T-helper 2 cell (primary cell): ENCODE measurements at places on chromosomes 1 and 21.

GRCh38 chr1:115314092-115314491, 24.0 kb downstream of the NGF start:
- no peak for DNase-seq

- DNase-seq = no peak
These were observed 96.6 kb downstream of the KCNK1 start for GRCh38 chr1:233710507-233710906.

DNA sequence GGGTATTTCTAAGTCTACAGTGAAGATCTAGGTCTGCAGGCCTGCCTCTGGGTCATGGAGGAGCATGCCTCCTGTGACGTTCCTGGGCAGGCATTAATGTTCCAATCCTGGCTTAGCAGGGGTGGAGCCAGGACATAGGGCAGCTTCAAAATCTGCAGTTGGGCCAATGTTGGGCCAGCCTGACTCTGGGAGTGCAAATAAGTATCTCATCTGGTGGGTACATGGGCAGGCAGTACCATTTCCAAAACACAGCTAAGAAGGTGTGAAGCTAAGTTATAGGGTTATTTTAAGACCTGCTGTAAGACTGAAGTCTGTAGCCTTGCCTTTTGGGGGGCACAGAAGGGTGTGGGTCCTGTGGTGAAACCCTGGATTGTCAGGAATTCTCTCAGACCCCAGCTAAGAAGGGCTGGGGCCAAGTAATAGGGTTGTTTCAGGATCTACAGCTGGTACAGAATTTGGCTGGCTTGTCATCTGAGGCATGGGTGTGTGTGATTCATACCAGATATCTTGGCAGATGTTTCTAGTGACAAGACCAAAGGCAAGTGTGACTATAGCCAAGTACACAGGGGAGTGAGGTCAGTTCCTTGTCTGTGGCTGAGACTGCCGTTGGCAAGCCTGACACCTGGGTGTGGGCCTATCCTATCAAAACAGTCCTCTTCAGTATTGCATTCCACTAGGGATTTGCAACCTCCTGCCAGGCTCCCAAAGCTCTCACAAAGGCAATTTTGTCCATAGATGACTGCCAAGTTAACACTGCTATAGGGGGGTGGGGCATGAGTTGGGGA, 468.7 kb upstream of the B3GALT2 start:
- no peak for DNase-seq

- no peak for DNase-seq
These were observed 5.2 kb downstream of the NPPA start for GRCh38 chr1:11842154-11843041.

DNA sequence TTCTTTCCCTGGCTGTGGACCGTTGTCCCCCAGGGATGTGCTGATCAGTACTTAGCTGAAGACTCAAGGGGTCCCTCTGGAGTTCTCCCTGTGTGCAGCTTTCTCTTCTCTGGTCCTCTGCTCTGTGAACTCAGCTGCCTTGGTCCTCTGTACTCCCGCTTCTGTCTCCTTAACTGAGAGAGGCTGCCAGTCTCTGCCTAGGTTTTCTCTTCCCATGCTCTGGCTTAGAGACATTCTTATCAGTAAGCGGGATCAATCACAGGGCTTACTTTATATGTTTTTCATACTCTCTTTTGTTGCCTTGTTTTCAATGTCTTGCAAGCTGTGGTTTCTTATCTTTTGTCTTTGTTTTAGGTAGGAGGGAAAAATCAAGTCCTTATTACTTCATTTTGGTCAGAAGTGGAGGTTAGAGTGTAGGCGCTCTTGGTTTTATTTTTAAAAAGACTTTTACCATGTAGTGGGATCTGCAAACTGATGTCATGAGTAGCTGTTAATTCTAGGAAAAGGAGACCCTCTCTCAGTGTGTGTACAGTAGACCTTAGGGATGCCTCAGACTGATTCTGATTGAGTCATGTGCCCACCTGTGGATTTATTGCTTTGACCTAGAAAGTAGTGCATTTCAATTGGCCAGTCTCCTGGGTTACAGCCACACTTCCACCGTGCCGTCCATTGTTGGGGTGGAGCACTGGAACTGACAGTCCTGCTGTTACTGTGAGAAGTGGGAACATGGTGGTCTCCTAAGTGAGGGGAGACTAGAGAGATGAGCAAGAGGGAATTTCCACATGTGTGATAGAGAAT, 46.6 kb downstream of the TTC3 start:
- no peak for DNase-seq

GRCh38 chr1:91176250-91176649, 154.4 kb upstream of the ZNF644 start:
- no peak for DNase-seq

DNA sequence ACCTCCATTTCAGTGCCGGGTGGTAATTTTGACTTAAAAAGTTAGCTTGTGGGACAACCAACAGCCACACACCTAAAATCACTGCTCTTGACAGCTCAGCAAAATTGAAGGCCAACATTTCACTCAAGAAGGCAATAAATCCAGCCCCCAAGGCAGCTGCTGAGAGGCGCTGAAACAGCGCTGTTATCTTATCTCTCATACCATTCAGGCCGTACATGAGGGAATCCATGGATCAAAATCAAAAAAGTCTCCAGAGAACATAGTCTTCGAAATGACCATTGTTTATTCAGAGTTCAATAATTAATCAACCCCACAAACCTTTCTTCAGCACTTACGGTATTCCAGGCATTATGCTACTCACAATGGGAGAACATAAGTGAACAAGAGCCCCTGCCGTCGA, 38.5 kb downstream of the ZBTB18 start:
- DNase-seq = no peak

GRCh38 chr1:40583980-40584379, 52.5 kb downstream of the ZNF684 start:
- peak; percentile 7 for DNase-seq

DNA sequence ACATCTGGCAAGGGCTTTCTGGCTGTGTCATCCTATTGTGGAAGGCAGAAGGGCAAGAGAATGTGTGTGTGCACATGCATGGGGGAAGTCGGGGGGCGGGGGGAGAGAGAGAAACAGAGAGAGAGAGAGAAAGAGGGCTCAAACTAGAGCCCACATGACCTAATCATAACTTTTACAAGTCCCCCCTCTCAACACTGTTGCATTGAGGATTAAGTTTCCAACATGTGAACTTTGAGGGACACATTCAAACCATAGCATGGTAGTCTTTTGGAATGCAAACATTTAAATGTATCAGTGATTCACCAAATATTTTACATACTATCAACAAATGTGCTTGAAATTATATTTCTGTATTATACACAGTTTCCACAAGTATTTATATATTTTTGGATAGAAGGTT, 655.4 kb upstream of the B3GALT2 start:
- DNase-seq = no peak

GRCh38 chr1:11475748-11476147, 3.2 kb upstream of the DISP3 start:
- DNase-seq = no peak

- no peak for DNase-seq
These were observed 22.7 kb downstream of the DLGAP3 start for GRCh38 chr1:34906756-34907155.
